ENCODE measurements at places on chromosomes 4 and X.
A peak's percentile ranks its signal among the peaks of the same experiment; 100 is the strongest.

DNA sequence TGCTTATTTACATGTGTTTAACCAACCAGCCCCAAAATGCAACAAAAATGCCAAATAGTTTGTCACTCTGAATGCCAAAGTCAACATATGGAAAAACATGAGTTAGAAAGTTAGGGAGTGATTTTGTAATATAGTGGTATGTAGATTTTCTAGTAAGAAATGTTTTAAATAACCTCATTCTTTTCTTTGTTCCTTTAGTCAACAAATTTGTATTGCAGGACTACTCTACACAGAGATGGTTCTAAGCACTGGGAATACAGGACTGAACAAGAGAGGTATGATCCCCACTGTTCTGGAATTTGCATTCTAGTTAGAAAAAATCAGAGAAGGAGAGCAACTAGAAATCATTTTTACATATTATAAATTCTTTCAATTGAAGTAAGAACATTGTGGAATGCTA, 218.8 kb upstream of the ANXA10 start:
- DNase-seq: no peak

DNA sequence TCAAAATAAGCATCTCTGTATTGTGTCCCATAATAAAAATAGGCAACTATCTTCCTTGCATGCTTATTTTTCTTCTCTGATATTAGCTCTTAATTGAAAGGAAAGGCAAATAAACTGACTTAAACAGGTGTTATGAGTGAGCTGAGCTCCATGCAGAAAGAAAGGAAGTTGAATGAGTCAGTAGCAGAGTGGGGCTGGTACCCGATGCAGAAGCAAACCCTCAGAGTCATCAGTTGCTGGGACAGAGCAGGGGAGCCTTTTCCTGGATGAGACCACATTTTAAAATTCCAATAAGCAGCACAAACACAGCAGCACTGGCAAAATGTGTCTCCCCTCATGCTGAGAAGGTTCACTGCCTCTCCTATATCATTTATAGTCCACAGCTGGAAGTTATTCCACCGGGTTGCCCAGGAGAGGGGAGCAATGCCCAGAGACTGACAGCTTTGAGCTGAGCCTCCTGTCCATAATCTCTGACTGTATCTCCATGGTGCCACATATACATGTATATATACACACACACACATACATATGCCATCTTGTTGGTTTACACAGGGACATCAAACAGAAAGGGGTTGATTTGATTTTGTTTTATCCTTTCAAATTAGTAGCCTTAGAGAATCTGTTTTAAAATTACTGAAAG, 274.3 kb upstream of the PPARGC1A start:
- no peak for DNase-seq

- peak; percentile 57 for DNase-seq
Observed at GRCh38 chr4:30718021-30718542, 2.1 kb upstream of the PCDH7 start.

- DNase-seq: no peak
Observed at GRCh38 chrX:113833096-113834055, 750.5 kb upstream of the HTR2C start.

- DNase-seq: no peak
Observed at GRCh38 chrX:13741695-13742094, 7.1 kb downstream of the OFD1 start.

- no peak for DNase-seq
Observed at GRCh38 chr4:81314897-81315470, 100.0 kb upstream of the PRKG2 start.

- DNase-seq: peak; percentile 14
Observed at GRCh38 chrX:129984111-129984958, 1.9 kb downstream of the BCORL1 start.

- no peak for DNase-seq
Observed at GRCh38 chr4:114249561-114249960, 270.1 kb upstream of the ARSJ start.

- no peak for DNase-seq
Observed at GRCh38 chr4:121642876-121643585, 53.7 kb downstream of the ANXA5 start.

- DNase-seq: no peak
Observed at GRCh38 chrX:72498782-72499181, 73.9 kb downstream of the HDAC8 start.

DNA sequence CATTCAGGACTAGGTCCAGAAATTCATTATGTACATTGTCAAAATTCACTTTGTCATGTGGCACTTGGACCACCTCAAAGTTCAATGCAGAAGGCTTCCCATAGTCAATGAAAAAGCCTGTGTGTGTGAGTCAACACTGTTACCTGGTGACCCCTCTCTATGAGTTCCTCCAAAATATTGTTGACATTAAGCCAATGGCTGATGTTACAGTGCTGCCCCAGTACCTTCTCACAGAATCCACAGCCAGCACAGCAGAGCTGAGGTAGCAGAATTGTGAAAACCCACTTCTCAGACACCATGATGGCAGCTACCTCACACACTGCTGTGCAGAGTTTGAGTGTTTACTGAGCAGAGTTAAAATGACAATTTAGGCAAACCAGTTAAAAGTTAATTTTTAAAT, 22.4 kb upstream of the UGT2B4 start:
- DNase-seq: no peak

- no peak for DNase-seq
Observed at GRCh38 chrX:2705046-2705832, 14.1 kb downstream of the CD99 start.

Measured in neural crest cell (in vitro differentiated cells).